Stimulated activated CD8-positive, alpha-beta memory T cell treated with anti-CD3 and anti-CD28 coated beads, Interleukin-4, amount 100 ng/mL, for 1 hour (primary cell): ENCODE measurements at places on chromosomes 11 and 22.

GRCh38 chr11:65310736-65311135 is 3.9 kb upstream of the CDC42EP2 start:
- no peak for DNase-seq

GRCh38 chr11:62233730-62234129 is 8.3 kb upstream of the SCGB1D2 start:
- no peak for DNase-seq

DNA sequence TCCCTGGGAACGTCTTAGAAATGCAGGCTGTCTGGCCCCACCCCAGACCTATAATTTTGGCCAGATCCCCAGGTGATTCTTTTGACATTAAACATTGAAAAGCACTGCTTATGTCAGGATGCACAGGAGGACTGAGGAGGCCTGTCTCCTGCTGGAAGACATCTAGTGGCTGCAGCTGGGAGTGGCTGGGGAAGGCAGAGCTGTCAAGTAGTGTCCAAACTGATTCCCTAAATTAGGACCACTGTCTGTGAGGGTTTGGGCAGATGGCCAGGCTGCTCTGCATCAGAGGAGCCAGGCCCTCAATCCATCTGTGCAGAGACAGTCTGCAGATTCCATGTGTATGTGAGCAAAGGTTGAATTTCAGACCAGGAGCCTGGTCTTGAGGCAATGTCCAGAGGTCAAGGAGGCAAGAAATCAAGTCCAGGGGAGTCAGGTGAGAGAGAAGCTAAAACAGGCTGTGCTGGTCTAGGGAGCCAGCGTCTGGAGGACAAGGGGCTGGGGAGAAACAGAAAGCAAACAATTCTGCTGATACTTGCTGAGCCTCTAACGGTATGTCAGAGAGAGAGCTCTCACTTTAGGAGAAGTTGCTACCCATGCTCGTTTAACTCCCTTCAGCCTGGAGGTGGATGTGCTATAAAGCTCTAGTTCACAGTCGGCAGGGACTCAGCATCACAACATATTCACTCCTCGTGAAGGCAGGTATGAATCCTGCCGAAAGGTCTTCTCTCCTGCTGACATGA is 15.3 kb upstream of the SYTL2 start:
- no peak for DNase-seq

GRCh38 chr11:12854829-12855228 is 154.3 kb upstream of the RASSF10 start:
- DNase-seq = no peak

- DNase-seq = no peak
Measured at GRCh38 chr11:65418431-65418680, 4.2 kb upstream of the NEAT1 start.

DNA sequence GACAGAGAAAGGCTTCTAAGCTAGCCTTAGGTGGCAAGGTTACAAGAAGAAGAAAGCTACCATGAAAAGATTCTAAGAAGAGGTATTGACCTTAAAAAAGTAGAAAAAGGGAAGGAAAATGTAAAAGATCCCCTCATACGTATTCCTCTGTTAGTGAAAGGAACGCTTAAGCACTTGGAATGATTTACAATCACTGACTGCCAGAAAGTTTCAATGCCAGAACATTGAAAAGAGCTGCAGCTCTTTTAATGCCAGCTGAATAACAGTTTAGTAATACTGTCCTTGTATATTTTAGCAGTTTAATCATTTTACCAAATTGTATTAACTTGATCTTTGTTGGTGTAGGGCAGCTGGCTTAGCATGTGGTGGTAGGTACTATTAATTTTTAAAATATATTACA is 650.7 kb downstream of the FAM181B start:
- DNase-seq = no peak

DNA sequence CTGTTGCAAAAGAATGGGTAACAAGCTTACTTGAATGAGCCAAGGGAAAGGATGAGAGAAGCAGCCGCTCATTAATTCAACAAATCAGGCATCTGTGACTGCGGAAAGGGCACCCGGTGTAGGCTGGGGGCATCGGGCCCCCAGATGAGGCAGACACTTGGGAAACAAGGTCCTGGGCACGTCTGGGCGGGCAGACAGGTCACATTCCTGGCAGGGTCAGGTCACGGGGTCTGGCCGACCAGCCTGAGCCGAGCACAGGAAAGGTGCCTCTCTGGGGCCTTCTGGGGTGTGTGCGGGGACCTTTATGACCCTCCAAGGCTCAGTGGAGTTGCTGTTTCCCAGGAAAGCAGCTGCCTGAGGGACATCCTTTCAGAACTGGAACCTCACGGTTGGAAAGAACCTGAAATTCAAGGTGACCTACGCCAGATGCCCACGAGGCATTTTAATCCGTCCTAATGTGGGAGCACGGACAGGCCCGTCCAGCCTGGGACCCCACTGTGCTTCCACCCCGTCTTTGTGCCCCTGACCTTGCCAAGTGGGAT is 57.1 kb downstream of the ST14 start:
- DNase-seq = no peak

GRCh38 chr11:130068546-130068985 is 1.1 kb upstream of the APLP2 start:
- DNase-seq = no peak

DNA sequence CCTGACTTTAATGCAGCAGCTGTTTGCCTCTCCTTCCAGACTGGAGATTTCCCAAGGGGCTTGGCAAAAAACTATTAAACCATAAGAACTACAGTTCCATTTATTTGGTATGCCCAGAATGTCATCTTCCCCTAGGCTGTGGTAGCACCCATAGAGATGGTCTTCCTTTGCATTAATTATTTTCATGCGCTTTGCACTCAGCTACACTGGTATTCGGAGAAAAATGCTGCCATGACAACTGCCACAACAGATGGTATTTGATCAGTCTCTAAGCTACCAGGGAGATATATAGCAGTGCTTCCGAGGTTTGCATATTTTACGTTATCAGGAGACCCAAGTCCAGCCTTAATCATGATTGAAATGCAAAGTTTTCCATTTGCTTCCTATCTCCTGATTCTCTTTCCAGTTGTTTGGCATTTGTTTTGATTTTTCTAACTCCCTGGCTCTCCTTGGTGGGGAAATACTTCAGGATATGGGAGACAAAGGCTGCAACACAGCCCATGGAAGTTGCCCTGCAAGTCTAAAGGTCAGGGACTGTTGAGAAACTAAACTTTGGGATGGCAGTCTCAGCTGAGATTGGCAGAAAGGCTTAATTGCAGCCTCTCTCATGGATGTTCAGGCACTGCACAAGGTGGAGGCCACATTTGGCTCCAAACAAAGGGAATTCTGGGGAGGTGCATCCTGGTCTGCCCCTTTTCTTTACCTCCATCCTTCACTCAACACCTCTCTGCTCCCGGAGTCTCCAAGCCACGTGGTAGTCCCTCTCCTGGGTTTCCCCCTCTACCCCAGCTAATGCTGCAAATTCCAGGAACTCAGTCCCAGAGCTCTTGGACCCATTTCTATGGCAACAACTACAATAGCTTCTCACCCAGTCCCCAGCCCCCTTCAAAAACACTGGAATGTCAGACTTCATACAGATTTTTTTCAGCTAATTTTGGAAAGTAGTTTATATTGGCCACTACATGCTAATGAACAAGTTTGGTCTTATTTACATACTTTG is 151.8 kb downstream of the NAV2 start:
- no peak for DNase-seq

DNA sequence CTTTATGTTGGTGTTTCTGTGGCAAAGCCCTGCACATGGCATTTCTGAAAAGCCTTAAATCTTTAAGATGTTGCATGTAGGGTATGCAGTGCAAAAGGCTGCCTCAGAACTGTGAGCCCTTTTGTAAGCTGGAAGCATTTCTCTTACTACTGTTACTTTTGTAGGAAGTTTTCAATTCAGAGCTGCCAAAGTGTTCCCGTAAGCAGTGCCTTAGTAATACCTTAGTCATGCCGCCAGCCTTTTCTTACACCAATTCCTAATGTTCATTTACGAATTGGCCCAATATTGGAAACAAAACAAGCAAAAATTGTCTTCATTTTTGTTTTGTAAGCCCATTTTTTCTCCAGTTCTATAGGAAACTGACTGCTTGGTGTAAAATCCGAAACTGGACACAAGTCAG is 67.4 kb upstream of the RASSF10 start:
- no peak for DNase-seq

DNA sequence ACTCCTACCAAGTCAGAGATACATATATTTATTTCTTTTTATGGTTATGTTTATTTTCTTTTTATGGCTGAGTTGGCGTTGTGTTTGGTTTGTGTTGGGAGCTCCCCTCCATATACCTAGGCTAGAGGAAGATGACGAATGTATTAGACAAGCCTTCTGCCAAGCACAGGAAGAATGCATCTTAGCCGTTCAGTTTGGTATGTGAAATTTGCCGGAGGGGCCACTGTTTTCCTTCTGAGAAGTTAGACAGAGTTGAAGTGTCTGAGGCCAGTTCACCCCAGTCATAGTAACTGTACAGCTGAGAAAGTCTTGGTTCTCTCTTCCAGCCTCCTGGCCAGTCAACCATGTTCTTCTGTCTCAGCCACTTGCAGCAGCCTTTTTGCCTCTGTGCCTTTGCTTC is 29.8 kb downstream of the TEAD1 start:
- DNase-seq = no peak

DNA sequence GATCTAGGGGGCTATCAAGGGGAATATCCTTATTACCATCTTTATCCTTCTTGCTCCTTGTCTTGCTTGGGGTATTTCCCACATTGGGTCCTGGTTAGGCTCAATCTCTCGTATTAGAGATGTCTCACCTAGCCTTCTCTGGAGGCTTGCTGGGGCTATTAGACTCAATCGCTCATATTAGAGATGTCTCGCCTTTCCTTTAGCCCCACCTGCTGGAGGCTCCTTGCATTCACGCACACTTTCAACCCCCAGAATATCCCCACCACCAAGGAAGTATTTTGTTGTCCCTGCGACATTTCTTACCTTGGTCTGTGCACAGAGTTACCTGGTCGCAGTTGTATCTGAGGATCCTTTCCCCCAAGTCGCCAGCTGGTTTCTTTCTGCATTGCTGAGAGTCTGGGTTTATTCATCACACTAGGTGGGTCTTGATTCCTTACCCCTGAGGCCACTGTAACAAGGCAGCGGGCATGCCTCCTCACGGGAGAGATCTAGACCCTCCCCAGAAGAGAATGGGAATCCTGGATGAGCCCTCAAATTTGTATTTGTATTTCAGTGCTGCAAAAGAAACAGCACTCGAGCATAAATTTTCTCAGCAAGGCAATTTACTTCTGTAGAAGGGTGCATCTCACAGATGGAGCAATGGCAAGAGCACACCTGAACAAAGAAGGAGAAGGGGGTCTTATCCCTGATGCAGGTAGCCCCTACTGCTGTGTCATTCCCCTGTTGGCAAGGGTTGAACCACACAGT is 15.9 kb upstream of the HYLS1 start:
- DNase-seq = no peak

GRCh38 chr22:44931077-44931540 is 78.7 kb downstream of the PHF21B start:
- no peak for DNase-seq
